Placental epithelial cell (primary cell): ENCODE measurements at places on chromosomes 7 and 10. TPM values are rescaled to one million over a fixed set of nuclear protein-coding genes. Genes with fewer than 3 reads are reported as not detected.

The CC2D2B gene
- 0.39 and 0.43 TPM in 2 replicates for total RNA-seq

The MMP21 gene
- 0.11 TPM in 1 of 2 replicates, not detected in the other for total RNA-seq

The TRPV5 gene
- under 0.01 TPM in 1 of 2 replicates, not detected in the other for total RNA-seq

The PCBD1 gene
- 8.6 and 15.4 TPM in 2 replicates for total RNA-seq

The CRTAC1 gene
- 0.22 and 0.39 TPM in 2 replicates for total RNA-seq

The RGR gene
- not detected in 2 replicates for total RNA-seq

The SAP25 gene
- 0.79 TPM in 1 of 2 replicates, not detected in the other for total RNA-seq

The JCAD gene
- 40.4 and 43.5 TPM in 2 replicates for total RNA-seq

The GNAT3 gene
- total RNA-seq, result 0.22 TPM in 1 of 2 replicates, not detected in the other

The MGAM2 gene
- under 0.01 TPM in 1 of 2 replicates, not detected in the other for total RNA-seq

The NEURL1 gene
- total RNA-seq, result 5.5 and 10.0 TPM in 2 replicates

The SPDYE11 gene
- total RNA-seq, result not detected in 2 replicates

The CELF2 gene
- 0.43 and 1.2 TPM in 2 replicates for total RNA-seq
